ENCODE measurements at places on chromosomes 7 and 10.

- no peak for DNase-seq
Measured at GRCh38 chr10:81036257-81036656, 498.6 kb downstream of the SH2D4B start.

DNA sequence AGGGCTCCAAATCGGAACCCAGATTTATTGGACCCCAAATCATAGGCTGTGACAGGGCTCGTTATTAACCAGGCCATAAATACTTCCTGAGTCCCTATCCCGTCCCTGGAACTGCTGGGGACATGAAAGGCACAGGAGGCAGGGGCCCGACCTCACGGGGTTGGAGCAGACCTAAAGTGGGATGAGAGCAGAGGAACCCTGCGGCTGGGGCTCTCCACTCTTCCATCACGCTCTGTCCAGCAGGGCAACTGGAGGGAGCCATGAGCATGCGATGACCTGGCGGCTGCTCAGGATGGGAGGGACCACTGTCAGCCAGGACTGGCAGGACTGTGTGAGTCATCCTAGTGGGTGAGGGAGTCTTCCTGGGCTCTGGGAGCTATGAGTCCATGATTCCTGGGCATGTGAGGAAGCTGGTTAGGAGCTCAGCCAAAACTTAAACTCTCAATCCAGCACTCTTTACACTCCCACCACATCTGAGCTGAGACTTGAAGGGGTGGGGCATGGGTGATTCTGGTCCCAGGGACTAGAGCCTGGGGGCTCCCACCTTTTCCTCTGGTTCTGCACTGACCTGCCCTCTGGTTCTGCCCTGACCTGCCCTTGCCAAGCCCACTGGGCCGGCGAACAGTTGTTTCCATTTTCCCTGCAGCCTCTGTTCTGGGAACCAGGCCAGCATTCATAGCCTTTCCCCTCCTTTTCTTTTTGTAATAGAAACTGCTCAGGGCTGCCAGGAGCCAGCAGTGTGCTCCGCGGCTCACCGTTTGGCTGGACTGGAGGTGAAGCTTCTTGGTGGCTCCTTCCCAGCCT is 47.1 kb downstream of the SYPL1 start:
- DNase-seq = no peak

- no peak for DNase-seq
Measured at GRCh38 chr10:716821-717220, 27.4 kb upstream of the DIP2C start.

GRCh38 chr10:7817984-7818294 is 366 bp upstream of the TAF3 start:
- DNase-seq = no peak

DNA sequence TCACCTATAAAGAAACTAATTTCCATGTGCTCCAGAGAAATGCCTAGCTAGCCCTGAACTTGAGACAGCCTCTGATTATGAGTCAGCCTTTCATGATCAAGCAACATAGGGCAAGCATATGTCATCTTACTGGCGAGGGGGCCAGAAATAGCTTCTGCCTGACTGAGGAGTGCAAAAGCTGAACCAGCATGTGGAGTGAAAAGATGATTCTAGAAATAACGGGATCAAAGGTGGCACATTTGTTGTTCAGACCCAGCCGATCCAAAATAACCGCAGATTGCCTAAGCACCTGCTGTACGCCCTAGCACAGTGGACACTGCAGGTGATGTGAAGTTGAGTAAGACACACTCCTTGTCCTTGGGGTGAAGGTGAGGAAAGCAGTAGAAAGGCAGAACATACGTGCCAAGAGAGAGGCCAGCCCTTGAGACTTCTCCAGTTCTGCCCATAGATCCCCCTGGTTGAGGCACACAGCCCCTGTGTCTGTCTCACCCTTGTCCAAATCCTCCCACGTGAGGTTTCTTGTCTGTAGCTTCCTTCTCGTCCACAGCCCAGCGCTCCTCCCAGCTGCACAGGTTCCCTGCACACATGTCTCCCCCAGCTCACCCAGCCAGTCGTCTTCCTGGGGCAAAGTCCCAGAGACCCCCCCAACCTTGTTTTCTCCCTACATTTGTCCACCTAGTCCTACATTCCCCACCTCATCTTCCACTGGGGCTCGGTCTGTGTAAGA is 2.8 kb upstream of the BCL7B start:
- no peak for DNase-seq

- DNase-seq = peak; percentile 37
Measured at GRCh38 chr7:16753932-16754855, 639 bp downstream of the TSPAN13 start.

GRCh38 chr10:52100011-52100547 is 214.0 kb upstream of the DKK1 start:
- no peak for DNase-seq

- no peak for DNase-seq
Measured at GRCh38 chr7:113338071-113338696, 219.8 kb upstream of the SMIM30 start.

GRCh38 chr7:8064828-8065227 is 96.2 kb downstream of the GLCCI1 start:
- no peak for DNase-seq

GRCh38 chr10:61779950-61780659 is 117.4 kb downstream of the CABCOCO1 start:
- no peak for DNase-seq

DNA sequence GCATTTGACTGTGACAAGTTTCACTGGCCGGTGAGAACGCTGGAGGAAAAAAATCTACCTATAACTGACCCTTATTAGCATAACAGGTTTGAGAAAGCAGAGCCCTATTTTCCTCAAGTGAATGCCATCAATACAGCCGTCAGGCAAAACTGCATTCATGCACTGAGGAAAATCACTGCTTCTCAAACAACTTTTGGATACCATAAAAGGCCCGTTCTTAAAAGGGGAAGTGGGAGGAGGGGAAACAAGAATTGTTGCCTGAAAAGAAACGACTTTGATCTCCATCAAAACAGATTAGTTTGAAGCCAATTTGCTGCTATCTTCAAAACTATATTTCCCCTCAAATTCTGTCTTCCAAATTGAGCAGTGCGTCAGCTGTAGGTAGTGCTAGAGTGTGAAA is 670.6 kb downstream of the PCDH15 start:
- no peak for DNase-seq

DNA sequence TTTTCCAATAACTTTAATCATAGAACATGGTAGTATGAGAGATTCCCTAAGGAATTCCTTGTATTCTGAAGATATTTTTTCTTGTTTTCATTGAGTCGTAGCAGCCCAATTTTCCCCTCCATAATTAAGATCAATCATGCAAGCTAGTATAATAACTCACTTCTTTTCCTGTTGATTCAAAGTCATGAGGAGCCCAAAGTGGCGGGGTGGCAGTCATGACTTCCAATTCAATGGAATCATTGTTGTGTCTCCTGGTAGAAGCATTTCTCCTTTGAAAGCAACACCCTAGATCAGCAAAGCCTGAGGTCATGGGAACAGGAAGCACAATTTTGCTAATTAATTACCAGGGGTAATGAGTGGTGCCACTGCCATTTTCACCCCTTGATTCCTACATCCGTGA is 77.6 kb upstream of the MAGI2 start:
- DNase-seq = no peak

DNA sequence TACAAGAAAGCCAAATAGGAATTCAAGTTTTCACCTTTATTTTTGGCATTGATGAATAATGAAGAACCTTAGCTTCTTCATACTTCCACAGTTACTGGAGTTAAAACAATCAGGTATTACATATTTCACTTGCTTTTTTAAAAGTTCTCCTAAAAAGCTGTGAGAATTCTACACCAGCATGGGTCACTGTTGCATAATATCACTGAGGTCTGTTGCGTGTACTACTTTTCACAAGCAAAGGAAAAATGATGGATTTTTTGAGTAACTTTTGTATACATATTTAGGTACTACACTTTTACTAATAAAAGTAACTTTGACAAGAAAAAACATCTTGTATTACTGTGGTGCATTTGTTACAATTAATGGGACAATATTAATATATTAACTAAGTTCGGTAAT is 15.2 kb downstream of the FAM24B start:
- no peak for DNase-seq

DNA sequence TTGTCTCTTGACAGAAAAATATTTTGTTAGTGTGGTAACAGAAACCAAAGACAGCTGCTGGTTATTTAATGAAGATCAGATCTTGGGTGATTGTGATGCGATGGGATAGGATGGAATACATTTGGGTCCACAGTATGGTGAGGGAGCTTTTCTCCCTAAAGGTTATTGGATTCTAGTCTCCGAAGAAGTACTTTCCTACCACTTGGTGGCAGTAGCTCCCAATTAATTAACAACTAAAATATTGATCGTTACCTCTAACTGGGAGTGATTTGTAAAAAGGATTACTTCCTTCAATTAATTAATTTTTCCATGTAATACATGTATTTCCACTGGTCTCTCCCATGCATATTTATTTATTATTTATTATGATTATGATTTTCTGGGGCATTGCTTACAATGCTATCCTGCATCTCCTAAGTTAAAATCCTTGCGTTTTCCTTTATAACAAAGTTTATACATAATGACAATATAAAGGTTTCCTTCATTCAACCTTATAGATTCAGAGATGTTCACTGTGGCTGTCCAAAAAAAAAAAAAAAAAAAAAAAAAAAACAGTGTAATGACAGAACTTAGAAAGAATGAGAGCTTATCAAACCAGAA is 25.6 kb downstream of the TMEM196 start:
- peak; percentile 14 for DNase-seq

DNA sequence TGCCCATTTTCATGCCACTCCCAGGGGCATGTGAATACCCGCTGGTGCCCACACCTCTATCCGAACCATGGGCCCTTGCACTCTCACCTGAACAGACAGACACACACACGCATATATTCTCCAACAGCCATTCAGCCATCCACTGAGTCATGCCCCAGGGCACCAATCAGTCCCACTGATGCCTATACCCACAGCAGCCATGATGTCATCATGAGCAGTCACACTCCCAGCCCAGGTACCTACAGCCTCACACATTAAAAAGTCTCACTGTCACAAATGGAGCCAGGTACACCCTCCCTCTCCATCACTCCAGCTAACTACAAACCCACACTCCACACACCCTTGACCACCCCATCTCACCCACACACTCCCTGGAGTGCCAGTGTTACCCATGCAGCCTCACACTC is 12.2 kb downstream of the VSIR start:
- no peak for DNase-seq

- DNase-seq = no peak
Measured at GRCh38 chr7:100435401-100436304, 644 bp downstream of the PPP1R35 start.

DNA sequence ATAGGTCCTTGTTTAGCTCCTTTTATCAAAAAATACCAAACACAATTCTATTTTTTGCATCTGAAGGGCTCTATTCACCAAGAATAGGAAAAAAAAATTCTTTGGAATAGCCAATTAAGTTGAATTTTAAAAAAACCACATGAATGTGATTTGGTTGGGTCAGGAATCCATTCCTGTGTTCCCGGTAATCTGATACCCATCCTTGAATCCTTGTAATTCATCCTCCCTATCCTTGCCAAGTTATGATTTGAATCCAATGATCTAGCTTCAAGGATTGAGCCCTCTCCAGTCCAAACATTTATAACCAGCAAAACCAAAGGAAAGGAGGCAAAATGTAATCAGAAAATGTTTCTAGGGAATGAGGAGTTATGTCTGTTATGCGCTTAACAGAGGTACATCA is 86.6 kb downstream of the CFAP58 start:
- DNase-seq = no peak

DNA sequence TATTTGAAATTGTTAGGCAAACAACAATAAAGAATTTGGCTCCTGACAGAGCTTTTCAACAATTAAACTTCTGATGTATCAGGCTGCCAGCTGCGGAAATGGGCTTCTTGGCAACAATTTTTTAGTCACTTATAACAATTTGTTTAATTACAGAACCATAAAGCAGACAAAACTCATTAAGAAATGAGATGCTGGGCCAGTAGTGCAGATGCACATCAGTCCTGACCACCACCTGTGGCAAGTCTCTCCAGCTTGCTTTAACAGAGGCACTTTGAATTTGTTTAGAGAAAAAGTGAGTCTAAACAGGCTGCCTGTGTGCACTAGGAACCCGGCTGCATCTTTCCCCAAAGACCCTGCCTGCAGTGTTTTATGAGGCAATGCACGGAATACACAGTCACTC is 1124.4 kb downstream of the NXPH1 start:
- no peak for DNase-seq

DNA sequence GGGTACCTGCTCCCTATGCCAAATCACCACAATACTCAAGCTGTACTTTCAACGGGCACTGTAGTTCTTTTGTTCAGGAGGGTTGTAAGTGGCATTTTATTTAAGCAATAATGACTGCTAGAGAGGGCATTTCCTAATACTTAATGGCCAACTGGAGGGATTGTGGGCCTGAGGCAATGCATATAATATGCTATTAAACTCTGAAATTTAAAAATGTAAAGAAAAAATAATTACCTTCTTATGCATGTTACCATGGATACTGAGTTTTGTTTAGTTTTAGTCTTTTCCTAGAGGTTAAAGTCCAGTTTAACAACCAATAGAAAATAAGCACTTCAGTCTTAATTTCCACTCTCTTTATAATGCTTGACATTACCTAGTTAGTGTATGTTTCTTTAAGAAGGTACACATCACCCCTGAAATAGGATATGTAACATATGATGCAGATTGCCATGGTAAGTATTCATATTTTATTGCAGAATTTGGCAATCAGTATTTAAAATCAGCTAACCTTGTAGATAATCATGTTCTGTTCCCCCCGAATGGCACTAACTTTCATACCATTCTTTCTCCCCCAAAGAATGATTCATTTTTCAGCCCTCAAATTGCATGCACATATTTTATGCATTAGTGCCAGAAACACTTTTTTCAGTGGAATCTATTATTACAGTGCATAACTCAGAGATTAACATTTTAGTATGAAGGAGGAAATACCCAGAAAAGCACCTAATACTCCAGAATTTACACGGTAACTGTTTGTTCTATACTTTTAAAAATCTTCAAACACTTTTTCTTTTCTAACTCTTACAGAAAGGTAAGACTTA is 90.3 kb upstream of the ZNF438 start:
- no peak for DNase-seq

DNA sequence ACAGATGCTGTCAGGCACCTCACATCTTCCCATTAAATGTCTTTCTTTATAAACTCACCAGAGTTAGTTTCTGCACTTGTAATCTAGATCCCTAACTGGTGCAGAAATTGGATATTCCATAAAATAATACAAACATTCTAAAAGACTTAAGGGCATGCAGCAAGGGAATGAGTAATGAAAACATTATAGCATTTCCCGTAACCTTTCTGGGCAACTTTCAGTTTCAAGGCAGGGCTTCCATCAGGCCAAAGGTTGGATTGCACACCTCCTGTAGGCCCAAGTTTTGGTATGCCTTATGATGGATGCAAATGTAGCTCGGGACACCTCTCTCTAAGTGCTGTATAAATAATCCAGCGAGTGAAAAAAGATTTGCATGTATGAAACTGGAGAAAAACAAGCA is 129.9 kb upstream of the LYZL2 start:
- DNase-seq = no peak

DNA sequence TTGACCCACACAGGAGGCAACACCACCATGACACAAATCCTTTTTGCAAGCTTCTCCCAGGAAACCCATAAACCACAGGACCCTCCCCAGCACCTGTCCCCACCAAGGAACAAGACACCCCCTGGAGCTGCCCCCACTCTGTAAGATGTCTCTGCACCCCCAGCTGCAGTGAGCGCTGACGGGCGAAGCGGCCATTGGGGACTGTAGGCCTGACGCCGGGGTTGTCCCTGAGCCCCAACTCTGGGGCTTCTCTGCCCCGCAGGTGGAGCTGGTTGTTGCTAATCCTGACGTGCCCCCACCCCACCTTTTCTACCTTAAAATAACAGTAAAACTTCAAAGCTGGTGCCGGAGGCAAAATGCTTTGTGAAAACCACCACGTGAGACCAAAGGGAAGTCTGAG is 94.7 kb upstream of the PPP2R2D start:
- no peak for DNase-seq
